GM12865 (cell line): ENCODE measurements at places on chromosomes 6 and 20.

DNA sequence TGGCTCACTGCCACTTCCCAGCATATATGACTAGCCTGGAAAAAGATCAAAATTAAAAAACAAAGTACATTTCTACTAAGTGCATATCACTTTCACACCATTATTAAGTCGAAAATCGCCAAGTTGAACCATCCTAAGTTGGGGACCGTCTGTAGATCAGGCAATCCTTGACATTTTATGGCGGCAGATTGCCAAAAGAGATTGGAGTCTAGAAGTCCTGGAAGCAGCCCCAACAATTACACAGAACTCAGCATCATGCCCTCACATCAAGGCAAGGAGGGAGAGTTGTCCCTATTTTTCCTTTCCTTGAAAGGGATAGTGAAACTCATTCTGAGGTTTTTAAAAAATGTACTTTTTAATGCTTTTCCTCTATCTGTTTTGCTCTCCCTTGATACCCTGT lies 30.7 kb downstream of the SLC22A3 start:
- DNase-seq = no peak

- no peak for DNase-seq
Measured at GRCh38 chr6:127115084-127115655, 3.3 kb upstream of the RSPO3 start.

- no peak for DNase-seq
Measured at GRCh38 chr20:50872560-50873425, 58.4 kb downstream of the ADNP start.

- peak; percentile 75 for DNase-seq
Measured at GRCh38 chr6:28606424-28607391, 81.0 kb downstream of the GPX5 start.

- DNase-seq = no peak
Measured at GRCh38 chr6:45961125-45961524, 54.5 kb downstream of the CLIC5 start.

- DNase-seq = no peak
Measured at GRCh38 chr6:46932526-46933319, 11.0 kb upstream of the ADGRF5 start.

DNA sequence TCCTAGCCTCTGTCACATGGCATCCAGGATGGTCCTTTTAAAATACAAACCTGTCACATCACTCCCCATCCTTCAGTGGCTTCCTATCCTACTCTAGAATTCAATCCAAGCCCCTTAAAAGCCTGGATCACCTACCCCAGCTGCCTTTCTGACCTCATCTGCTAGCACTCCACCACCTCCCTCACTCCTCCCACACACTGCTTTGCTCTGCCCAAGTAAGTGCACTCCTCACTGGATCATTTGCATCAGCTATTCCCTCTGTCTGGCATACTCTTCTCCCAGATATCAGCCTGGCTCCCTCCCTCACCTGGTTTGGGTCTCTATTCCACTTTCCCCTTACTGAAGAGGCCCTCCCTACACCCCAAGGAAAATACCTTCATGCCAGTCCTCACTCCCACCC lies 10.5 kb downstream of the C6orf136 start:
- DNase-seq = no peak

- DNase-seq = no peak
Measured at GRCh38 chr6:146990821-146991798, 213.1 kb upstream of the STXBP5 start.

- DNase-seq = no peak
Measured at GRCh38 chr6:65798280-65799014, 91.4 kb upstream of the EYS start.

DNA sequence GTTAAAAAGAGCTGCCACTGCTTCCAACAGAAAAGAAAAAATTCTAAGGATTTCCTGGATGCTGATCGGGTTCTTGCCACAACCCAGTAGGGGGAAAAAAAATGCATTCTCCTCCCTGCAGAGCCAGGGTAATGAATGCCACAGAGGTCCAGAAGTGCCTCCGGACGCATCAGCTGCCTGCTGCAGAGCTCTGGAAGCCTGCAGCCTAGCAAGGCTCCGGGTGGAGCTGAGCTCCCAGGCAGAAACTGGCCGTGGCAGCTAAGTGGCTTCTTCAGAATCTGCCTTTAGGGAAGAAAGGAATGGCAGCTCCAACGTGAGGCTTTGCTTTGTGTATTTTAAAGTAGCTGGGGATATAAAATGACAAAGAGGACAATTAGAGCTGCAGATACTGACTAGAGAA lies 155.0 kb downstream of the CFAP61 start:
- DNase-seq = no peak

GRCh38 chr6:55395871-55396270 lies 68.6 kb downstream of the GFRAL start:
- DNase-seq = no peak

DNA sequence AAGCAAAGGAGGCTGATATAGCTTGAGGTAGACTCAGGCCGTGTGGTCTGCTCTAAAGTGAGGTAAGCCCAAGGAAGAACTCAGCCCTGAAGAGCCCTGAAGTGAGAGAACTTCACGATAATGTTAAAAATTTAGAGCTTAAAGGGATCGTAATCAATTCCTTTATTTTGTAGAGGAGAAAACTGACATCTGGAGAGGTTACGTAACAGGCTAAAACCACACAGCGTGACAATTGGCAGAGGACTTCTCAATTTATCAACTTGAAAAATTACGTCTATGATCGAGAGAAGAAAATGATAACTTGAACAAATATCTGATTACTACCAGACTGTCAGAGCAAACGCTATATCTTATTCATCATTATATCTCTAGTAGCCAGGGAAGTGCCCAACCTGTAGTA lies 121.8 kb upstream of the FOXO3 start:
- DNase-seq = no peak

DNA sequence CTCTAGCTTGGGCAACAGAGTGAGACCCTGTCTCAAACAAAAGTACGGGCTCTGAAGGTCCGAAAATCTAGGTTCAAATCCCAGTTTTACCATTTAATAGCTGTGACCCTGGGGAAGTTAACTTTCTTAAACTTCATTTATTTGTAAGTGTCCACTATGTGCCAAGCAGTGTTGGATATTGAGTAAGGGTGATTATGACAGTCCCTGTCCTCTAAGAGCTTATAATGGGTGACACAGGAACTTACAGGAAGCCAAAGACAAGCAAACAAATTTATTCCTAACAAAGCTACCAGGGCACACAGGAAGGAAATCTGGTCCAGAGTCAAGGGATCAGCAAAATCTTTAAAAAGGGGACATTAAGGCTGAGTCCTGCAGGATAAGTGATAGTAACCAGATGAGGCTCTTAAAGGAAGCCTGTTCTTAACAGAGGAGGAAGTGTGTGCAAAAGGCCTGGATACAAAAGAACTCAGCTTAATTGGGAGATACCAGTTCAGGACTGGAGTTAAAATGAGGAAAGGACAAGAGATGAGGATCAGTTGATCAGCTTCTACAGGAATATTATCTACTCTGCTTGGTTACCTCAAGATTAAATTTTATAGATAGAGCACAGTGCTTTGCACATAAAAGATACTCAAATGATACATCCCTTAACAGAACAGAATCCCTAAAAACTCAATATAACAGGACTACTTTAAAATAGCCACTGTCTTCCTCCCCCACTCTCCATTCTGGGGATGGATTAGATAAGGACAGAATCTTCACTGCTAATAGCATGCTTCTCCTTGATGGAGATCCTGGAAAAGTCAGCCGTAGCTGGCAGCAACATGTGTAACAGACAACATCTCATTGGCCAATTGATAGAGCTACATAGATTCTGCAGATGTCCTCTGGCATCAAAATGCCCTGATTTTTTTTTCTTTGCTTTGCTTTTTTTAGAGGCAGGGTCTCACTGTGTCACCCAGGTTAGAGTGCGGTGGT lies 6.1 kb downstream of the SNX3 start:
- no peak for DNase-seq

DNA sequence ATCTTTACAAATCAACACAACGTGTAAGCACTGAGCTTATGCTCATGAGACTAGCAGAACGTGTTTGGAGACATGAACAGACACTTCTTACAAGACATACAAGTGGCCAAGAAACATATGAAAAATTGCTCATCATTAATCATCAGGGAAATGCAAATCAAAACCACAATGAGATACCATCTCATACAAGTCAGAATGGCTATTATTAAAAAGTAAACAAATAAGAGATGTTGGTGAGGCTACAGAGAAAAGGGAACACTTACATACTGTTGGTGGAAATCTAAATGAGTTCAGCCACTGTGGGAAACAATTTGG lies 327.9 kb upstream of the SOX4 start:
- no peak for DNase-seq

DNA sequence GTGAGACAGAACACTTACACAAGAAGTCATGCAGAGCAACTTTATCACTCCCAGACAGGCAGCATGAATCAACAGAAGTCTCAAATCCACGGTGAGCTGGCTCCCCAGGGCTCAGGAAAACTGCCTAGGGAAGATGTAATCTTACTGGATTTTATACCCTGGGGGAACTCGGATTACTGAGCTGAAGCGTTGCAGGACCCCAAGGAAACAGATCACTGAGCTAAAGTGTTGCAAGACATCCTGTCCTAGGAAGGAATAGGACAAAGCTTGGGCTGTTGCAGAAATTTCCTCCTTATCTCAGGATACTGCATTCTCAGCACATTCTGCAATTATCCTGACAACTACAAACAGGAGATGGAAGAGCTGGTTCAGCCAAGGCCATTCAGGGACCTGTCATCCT lies 224.8 kb downstream of the TFAP2A start:
- no peak for DNase-seq

- no peak for DNase-seq
Measured at GRCh38 chr6:159434410-159434809, 258.6 kb downstream of the SOD2 start.

DNA sequence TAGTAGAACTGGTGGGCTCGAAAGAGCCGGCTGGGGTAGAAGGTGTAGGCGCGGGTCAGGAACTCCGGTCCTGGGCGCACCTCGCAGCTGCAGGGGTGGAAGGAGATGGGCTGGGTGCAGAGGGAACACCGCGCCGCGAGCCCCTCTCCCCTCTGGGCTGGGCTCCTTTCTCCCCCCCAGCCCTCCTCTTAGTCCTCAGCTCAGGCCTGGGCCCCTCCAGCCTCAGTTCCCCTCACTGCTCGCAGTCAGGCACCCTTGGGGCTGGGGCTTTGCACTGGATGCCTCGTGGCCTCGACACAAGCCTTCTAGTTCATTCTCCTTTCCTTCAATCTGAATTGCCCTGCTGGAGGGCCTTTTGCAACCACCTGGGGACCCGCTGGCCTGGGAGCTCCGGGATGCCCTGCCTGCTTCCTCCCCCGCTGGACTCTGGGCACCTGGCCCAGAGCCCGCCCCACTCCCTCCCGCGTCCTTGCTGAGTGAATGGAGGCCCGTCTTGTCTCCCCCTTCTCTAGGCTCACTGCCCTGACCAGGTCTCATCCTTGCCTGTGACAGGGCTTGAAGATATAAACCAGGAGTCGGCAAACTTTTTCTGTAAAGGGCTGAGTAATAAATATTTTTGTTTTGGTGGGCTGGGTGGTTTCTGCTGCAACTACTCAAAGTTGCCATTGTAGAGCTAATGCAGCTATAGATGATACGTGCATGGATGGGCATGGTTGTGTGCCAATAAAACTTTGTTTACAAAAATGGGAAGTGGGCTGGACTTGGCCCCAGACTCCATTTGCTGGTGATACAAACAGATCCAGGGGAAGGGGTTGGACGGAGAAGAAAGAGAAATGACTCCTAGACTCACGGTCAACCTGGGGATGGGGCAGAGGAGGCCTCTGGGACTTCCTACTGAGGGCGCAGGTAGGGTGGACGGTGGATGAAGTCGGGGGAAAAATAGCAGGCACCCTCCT lies 47.3 kb downstream of the APCDD1L start:
- no peak for DNase-seq

GRCh38 chr6:79789896-79790295 lies 157.5 kb downstream of the ELOVL4 start:
- DNase-seq = no peak

DNA sequence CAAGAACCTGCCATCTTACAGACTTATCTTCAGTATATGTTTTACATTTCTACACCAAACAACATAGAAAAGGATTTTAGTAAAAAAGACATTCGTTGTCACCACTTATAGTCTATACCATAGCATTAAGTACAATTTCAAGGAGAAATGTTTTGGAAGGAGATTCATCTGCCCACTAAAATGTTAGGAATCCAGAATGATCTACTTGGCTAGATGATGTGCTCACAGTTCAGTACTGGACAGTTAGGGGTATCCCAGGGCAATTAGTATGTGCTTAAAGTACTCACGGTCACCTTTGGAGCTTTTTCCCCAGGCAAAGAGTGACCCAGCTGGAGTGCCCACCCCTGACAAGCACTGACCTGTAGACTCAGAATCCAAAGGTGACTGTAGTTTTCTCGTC lies 222.9 kb downstream of the SLC24A3 start:
- DNase-seq = no peak

DNA sequence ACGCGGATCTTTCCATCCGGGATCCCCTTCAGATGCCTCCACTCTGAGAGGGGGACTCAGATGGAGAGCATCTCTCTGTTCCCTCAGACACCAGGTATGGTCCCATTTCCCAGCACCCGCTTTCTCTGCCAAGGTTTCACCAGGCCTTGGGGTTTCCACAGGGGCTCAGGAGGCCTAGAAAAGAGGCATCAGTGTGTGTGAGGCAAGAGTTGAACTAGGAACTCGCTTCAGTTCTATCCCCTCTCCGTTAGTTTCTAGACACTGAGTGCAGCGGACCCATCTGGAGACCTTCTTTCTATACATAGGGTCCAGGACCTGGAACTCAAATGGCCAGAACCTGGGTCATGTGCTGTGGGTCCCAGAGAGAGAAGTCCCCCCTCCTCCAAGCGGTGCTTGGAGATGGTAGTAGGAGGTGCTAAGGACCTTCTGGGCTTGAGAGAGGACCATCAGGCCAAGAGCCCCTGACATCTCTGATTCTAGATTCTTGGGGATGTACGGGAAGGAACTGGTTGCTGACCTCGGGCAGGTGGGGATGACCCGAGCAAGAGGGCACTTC lies 2.1 kb downstream of the SLC12A5 start:
- DNase-seq = no peak

GRCh38 chr6:51578994-51579393 lies 508.4 kb downstream of the PKHD1 start:
- DNase-seq = no peak

GRCh38 chr6:41594326-41594725 lies 43.9 kb upstream of the MDFI start:
- DNase-seq = no peak

DNA sequence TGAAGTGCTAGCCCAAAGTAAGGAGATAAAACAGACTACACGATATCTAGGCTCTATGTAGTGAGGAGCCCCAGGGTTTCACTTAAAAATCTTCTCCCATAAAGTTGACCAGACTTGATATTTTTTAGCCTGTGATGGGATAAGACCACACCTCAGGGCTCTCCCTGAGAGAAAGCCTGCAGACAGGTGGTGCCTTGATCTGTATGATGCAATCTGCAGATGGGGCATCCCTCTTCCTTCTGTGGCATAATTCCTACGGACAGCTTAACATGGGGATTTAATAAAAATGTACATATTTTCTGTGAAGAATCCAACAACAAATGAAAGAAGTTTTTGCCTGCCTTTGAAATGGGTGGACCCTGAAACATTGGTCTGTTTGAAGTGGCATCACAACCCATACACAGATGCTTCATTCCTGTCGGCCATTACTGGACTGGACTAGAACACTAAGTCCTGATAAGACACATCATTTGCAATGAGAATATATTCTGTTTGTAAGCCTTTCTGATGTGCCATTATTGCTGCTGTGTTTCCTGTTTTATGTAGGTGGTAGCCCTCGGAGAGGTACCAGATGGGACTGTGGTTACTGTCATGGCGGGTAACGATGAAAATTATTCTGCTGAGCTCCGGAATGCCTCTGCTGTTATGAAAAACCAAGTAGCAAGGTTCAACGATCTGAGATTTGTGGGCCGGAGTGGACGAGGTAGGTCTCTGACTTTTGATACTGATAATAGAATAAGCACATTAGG lies 53.8 kb upstream of the SUPT3H start:
- no peak for DNase-seq

GRCh38 chr20:54062812-54063280 lies 7.5 kb downstream of the BCAS1 start:
- peak; percentile 73 for DNase-seq
